ENCODE measurements at places on chromosomes 5 and 9.

- no peak for DNase-seq
Measured at GRCh38 chr9:95316274-95316673, 1.2 kb downstream of the FANCC start.

DNA sequence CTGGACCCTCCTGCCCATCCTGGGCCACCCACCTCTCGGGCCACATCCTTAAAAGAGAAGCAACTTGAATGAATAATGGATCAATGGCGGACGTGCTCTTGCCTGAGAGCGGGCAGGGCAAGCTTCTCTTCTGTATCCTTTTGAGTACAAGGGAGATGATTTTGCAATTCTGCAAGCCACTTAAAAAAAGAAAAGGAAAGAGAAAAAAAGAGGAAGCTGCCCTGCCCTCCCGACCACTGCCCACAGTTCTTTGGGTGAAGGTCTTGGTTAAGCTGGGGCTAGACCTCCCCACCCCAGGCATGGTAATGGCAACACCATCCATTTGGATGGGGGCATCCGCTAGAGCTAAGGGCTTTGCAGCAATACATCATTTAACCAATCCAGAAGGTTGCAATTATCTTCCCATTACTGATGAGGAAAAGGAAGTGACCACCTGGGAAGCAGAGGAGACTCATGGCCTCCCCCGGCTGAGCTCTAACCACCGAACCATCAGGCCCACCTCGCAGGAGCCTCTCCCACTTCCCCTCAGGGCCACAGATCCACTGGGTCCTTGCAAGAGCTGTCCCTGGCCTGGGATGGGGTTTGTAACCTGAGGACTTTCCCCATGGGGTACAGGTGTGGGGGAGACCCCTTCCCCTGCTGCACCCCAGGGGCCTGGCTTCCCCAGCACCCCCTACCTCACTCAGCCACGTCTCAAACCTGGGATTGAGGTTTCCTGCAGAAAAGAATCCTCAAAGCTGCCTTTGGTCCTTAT, 27.8 kb upstream of the LAMC3 start:
- no peak for DNase-seq

DNA sequence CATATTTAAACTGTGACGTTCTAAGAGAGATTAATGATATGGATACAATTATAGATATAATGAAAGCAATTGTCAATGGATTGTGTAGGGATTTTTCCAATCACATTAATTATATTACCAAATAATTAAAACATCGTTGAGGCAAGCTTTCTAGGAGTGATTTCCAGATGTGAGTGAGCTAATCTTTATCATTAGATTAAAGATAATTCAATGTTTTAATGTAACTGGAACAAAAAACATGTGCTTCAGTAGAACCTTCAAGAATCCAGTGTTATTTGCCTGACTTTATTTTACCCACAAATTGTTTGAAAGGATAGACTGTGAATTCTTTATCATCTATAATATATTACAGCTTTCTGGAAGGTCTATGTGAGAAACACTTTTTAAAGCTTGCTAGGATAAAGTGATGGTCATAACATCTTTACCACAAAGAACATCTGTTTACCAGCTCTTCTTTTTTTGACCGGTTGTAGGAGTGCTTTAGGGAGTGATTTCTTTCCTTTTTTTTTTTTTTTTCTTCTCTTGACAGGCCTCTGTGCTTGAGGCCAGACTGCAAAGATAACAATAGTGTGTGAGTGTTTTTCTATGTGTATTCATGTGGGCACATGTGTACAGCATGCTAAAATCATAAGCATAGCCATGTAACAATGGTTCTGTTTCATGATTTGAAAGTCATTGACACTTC, 35.0 kb downstream of the SNCAIP start:
- DNase-seq, result no peak

- DNase-seq, result no peak
Measured at GRCh38 chr9:21696411-21696871, 106.0 kb upstream of the MTAP start.

DNA sequence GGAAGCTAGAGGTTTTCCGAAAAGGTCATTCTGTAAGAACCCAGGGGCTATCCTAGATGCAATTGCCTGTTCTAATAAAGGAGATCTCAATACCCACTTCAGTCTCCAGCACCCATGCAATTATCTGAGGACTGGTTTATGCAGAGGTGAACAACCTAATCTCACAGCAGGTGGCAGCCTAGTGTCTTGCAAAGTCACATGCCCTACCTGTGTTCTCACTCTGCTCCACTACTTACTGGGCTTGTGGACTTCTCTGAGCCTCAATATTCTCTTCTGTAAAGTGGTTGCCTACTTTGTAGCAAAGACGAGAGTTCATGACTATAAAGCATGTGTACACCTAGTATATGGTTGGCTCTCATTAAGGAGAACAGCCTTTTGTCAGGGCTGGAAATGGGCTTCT, 21.0 kb upstream of the ALDH1B1 start:
- no peak for DNase-seq

DNA sequence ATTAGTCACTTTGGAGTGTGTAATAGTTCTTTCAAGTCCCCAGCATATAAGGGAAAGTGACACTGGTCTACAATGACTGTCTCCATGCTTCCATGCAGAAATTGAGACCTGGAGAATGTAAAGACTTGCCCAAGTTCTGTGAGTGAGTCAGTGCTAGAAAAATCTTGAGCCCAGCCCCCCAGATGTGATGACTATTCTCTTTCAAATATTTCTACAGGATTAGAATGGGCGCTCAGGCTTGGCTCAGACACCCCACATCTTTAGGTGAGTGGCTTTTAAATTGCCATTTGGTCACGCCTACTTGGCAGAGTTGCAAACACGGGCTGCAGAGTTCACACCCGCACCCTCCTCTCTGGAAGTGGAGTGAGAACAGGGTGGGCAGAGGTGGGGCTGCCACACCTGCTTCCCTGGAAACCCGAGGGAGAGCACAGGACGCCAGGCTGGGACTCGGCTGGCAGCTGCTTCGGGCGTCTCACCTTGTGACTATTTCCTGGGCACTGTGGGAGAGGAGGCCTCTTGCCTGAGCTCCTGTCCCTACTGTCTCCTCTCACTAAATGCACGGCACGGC, 37.6 kb downstream of the ROPN1L start:
- no peak for DNase-seq

GRCh38 chr5:97164846-97165245, 18.2 kb downstream of the RIOK2 start:
- no peak for DNase-seq

- DNase-seq, result no peak
Measured at GRCh38 chr5:58255970-58256369, 203.9 kb downstream of the PLK2 start.

- DNase-seq, result no peak
Measured at GRCh38 chr9:33787839-33788238, 7.5 kb upstream of the PRSS3 start.

- DNase-seq, result no peak
Measured at GRCh38 chr5:96582343-96582742, 79.8 kb upstream of the CAST start.

- no peak for DNase-seq
Measured at GRCh38 chr5:95620030-95620869, at the start of gene GPR150. Gene GPR150 (plus strand): TSS chr5:95620087. CDS start chr5:95620276, 189 bp downstream.

DNA sequence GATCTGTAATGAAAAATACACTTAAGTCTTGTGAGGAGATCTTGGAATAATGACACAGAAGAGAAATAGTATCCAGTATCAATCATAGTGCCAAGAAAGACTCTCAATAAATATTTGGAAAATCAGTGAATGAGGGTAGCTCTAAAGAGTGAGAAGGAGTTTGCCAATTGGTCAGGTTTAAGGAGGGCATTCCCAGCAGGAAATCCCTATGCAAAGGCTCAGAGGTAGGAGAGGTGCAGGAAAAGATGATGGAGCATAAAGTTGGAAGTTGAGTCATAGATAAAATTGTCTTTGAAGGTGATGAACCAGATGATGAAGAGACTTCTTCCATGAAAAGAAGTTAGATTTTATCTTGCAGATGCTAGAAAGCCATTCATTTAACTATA, 27.8 kb downstream of the TNPO1 start:
- no peak for DNase-seq

DNA sequence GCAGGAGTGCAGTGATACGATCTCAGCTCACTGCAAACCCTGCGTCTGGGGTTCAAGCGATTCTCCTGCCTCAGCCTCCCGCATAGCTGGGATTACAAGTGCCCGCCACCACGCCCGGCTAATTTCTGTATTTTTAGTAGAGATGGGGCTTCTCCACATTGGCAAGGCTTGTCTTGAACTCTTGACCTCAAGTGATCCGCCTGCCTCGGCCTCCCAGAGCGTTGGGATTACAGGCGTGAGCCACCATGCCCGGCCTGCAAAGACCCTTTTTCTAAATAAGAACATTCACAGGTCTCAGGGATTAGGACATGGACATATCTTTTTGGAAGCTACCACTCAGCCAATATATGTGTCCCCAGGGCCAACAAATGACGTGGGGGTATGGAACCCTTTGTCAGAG, 49.6 kb upstream of the GFPT2 start:
- DNase-seq, result no peak

DNA sequence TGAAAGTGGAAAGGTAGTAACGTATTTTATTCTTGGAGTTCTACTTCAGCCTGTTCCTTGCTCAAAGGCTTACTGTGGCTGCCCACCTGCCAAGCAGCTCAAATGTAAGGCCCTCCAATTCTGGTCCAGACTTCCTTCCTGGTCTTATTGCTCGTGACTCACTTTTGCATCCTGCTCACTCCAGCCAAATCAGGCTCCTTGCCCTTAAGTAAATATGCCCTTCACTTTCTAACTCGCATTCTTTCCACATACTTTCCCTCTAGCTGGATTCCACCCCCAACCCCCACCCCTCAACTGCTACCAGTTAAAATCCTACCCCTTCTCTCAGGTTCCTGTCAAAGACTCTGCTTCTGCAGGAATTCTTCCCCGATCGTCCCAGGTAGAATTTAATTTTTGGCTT, 96.6 kb downstream of the GALNT10 start:
- DNase-seq, result peak; percentile 49

DNA sequence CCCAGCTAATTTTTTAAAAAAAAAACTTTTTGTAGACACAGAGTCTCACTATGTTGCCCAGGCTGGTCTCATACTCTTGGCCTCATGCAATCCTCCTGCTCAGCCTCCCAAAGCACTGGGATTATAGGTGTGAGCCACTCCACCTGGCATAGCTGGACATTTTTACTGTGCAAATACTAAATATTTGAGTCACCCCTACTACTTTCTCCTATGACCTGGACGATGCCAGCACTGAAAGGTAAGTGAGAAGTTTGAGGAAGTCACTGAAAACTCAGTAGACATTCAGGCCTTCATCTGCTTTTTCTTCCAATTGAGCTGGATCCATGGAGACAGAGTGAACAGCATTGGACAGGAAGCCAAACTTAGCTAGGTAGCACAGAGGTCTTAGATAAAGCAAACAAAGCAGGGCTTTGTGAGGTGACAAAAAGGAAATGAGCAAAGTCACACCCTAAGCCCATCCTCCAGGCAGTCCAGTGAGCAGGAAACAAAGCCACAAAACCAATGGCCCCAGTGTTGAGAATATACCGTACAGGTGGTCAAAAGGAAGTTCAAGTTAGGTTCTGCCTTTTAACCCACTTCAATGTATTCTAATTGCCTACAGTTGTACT, 192.6 kb upstream of the RASA1 start:
- DNase-seq, result no peak

DNA sequence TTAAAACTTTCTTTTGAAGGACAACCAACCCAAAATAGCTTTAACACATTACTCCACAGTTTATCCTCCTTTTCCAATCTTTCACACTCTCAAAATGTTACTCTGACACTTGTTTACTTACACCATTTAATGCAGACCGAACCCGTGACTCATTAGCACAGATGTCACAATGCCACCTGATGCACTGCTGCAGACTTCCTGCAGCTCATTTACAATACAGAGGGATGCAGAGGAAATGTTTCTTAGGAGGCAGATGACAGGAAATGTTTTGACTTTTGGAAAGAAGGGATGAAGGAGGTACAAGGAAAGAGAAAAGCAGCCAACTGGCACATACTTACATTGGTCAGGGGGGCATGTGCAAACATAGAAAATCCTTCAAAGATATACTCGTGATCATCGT, 39.0 kb downstream of the DROSHA start:
- DNase-seq, result no peak

DNA sequence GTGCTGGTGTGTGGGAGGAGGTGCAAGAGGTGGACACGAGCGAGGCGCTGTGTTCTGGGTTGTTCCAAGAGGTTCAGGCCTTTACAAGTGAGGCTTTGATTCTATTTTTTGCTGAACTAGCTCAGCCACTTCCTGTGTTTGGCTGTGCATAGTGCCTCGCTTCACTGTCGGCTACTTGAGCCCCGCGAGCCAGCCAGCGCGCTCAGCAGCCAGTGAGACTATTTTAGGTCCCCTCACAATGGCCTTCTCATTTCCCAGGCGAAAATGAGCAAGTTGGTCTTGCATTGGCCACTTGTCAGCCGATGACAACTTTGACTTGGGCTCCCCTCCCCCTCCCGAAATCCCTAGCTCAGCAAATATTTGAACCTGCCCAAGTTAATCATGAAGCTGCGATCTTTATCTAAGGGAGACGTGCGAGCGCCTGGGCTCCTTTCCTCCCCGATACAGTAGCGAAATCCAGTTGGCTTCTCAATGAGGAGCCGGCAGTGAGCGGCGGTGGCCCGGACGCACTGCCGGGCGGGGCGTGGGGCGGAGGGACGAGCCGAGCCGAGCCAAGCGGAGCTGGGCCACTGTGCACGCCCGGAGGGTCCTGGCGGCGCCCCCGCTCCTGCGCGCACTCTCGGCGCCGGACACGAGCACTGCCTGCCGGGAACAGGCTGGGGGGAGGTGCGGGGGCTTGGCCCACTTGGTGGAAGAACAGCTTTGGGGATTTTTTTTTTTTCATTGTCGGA, 72.6 kb downstream of the PIK3R1 start:
- DNase-seq, result no peak

DNA sequence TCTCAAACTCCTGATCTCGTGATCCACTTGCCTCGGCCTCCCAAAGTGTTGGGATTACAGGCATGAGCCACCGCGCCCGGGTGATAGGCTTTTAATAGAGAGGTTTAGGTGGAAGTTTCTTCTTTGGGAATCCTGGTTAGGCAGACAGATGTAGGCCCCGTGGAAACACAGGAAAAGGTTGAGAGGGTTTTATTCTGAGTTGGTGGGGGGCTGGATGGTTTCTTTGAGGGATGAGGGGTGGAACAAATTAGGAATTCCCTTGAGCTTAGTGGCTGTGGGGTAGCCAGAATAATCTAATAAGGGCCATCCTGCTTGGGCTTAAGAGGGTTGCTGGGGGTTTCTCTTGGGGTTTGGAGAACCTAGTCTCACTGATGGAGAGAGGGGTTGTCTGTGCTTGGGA, 30.4 kb downstream of the C9orf50 start:
- no peak for DNase-seq

DNA sequence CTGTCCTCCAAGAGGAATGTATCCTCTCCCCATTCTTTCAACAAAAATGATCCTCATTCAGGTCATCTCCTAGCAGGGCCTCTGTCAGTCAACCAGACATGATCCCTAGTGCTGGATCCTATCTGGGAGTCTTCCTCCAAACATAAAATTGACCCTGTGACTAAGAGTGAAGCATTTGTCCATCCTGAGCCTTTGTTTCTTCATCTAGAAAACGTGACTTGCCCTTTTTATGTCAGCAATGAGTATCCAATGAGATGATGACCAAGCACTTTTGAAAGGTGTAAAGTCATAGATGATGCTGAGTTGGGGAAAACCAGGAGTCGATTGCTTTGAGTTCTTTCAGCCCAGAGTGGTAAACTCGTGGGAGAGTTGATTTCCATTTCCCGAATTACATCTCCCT, 143.3 kb downstream of the CMYA5 start:
- DNase-seq, result no peak

- DNase-seq, result no peak
Measured at GRCh38 chr9:118578467-118578866, 790.8 kb downstream of the BRINP1 start.

GRCh38 chr9:126160067-126160853, 166.4 kb upstream of the MVB12B start:
- no peak for DNase-seq

Measured in AG04450 (cell line).